ENCODE measurements at places on chromosomes 2 and 18.

DNA sequence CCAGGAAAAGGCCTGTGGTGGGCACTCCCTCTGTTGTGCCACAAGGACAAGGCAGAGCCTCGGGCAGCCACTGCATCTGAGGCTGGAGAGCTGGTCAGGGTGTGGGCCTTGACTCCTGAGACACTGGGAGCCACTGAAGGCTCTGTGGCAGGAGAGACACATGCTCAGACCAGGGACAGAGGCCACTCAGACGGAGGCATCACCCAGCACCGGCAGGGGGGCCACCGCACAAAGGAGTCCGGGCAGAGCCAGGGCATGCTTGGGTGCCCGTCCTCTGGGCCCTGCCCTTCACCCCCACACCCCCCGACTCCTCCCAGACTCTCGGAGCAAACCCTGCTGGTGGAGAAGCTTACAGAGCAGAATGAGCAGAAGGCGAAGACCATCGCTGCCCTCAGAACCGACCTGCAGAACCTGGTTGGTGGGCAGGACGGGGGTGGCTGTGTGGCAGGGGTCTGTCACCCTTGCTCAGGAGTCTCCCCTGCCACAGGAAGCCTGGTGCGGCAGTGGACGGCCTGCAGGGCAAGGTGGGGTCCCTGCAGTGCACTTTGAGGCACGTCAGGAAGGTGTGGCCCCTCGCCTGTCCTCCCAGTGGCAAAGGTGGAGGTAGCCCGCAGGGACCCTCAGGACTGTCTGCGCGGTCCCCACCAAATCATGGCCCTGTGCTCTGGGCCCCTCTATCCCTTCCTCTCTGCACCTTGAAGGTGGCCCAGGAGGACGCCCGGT, 26.0 kb downstream of the CROCC2 start:
- no peak for DNase-seq

GRCh38 chr2:135913727-135914365, 37.6 kb upstream of the MCM6 start:
- peak; percentile 70 for DNase-seq

DNA sequence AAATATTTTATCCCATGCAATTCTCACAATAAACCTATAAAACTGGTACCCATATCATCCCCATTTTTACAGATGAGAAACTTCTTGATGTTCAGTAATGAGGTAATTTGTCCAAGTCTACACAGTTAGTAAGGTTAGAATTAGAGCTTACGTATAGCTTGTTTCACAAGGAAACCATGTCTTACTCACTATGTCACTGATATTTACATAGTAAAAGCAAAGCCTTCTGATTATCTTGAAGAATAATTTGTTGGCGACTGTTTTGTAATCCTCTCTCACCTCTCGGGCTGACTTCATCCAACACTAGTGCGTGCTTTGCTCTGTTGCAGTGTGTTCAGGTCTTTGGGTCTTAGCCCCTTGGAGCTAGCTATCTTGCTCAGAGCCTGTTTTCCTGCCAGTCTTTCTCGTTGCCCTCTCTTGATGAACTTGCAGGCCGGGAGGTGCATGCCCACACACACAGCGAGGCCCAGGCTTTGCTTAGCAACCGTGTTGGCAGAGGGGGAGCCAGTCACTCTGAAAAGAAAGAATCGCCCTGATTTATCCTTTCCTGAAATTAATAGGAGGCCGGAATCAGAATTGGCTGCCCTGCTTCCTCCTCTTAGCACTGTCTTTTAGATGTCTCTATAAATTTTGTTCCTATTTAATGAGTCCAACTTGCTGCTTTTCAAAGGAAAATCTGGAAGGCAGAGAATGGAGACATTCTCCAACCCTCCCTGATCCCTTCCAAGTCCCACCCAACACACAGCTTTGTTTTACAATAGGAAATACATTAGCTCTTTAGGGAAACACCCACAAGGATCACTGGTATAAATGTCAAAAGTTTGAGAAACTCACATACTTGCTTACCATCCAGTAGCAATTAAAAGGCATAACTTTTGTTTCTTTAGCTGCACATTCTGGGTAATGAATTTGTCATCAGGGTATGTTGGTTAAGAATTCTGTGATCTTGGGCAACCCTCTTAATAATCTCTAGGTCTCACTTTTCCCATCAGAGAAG, 97.6 kb upstream of the SEC11C start:
- DNase-seq, result no peak

DNA sequence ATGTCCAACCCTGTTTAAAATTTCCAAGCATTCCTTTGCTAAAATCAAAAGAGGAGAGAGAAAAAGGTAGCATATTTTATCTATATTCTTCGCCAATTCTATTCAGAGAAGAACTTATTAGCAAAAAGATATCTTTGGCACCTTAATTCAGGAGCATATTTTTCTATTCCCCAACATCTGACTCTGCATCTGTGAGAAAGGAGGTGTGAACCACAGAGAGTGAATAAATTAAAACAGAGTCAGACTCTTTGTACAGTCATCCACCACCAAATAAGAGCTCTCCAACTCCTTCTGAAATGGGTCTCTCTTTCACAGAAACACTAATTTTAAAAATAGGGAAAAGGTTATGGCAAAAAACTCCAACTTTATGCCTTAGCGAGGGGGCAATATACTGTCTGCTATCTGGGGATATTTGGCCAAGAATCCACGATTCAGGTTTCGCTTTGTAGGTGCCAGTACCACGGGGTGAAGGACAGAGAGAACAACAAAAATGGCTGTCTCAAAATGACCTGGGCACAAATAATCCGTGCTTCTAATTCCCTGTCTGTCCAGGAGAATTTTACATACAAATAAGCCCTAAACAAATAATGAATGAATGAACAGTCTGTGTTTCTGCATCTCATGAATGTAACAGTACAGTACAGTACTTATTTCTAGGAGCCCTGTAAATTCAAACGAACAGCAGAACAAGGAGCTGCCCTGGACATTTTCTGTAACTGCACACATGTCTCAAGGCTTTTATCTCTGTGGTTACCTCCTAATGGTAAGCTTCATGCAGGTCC, 43.4 kb downstream of the EPB41L3 start:
- no peak for DNase-seq

- DNase-seq, result no peak
Measured at GRCh38 chr2:60518567-60518966, 34.9 kb downstream of the BCL11A start.

DNA sequence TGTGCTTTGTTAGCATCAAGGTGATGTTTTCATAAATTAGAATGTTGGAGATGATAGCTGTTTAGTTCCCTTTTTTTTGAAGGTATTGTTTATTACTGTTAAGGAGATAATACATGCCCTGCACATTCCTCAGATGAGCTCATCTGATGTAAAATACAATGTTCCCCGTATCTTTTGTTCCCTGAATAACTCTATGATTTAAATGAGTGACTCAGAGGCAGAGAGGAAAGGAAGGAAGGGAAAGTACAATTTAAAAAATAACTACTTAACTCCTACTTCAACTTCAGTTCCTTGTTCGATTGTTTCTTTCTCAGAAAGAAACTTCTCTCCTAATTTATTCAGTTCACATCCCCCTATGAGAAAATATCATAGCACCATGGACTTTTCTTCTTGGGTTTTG, 208.7 kb downstream of the KCNE4 start:
- DNase-seq, result no peak

- no peak for DNase-seq
Measured at GRCh38 chr18:74412116-74412880, 44.8 kb downstream of the DIPK1C start.

- no peak for DNase-seq
Measured at GRCh38 chr2:199940373-199940772, 14.9 kb downstream of the TYW5 start.

DNA sequence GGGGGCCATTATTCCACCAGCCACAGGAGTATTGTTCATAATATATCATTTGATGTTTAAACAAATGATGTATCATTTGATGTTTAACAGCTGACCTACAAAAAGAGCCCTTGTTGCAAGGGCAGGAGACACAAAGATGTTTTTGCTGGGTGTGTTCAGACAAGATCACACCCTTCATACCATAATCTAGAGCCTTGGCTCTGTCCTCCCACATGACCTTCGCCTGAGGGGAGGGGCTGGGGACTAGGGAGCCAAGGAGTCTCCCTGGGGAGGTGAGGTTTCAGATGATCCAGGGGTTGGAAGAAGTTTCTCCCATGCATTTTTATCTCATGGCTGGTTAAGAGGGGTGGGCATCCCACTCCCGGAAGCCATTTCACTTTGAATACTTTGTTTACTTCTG, 33.5 kb downstream of the CDC42EP3 start:
- DNase-seq, result no peak

- DNase-seq, result no peak
Measured at GRCh38 chr2:145065342-145065741, 545.4 kb upstream of the ZEB2 start.

DNA sequence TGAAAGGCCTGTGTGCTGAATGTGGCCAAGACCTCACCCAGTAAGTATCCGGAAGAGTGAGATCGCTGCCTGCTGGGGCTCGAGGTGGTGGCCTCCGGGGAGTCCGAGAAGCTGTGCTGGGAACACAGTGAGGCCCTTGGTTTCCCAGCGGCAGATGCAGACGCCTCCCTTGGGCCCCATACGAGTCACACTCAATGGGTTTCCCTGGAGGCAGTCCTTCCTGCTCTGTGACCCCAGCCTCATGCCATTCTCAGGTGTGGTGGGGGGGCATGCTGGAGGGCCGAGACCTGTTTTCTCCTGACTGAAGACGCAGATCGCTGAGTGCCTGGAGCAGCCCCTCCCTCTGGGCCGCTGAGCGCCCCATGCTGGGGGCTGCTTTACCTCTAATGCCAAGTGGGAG, 15.7 kb downstream of the CTDP1 start:
- no peak for DNase-seq

DNA sequence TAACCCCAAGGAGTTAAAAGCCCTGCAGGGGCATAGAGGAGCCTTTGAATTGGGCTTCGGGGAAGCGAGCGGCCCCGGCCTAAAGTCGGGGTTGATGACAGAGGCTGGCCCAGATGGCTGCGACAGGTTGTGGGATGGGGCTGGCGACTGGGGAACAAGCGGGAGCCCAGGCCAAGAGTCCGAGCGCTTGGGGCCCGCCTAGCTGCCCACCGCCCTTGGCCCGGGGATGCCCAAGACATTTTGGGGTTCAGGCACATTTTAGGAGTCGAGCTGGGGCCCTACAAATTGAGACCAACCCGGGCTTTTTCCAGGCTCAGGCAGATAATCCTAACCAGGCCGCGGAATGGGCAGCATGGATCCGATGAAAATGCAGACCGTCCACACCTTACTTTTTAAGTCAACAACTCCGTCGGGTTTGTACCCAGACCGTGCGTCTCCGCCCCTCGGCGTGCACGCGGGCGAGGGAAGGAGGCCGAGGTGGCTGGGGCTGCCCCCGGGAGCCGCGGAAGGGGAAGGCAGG, 507 bp downstream of the RTKN start:
- no peak for DNase-seq

DNA sequence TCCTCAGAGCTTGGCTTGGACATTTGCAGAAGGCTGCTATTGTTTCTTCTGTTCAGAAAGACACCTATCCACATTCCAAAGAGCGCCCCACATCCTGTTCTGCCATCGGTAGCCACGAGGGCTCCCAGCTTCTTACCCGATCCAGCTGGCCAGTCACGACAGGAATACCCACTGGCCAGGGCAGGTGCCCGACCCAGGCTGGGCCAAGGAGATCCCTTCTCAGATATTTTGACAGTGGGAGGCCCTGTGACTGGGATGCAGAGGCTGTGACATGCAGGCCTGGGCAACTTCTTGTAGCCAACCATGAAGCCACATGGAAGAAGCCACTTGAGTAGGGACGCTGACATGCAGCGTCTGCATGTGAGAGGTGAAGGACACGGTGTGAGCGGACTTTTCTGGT, 34.5 kb downstream of the KCNIP3 start:
- no peak for DNase-seq

GRCh38 chr2:231003186-231003585, 7.3 kb downstream of the SPATA3 start:
- no peak for DNase-seq

GRCh38 chr2:80168037-80168436, 136.5 kb downstream of the LRRTM1 start:
- DNase-seq, result no peak

GRCh38 chr18:37566479-37567060, 972 bp upstream of the CELF4 start:
- DNase-seq, result no peak

- DNase-seq, result no peak
Measured at GRCh38 chr2:237501892-237502513, 15.0 kb downstream of the MLPH start.

DNA sequence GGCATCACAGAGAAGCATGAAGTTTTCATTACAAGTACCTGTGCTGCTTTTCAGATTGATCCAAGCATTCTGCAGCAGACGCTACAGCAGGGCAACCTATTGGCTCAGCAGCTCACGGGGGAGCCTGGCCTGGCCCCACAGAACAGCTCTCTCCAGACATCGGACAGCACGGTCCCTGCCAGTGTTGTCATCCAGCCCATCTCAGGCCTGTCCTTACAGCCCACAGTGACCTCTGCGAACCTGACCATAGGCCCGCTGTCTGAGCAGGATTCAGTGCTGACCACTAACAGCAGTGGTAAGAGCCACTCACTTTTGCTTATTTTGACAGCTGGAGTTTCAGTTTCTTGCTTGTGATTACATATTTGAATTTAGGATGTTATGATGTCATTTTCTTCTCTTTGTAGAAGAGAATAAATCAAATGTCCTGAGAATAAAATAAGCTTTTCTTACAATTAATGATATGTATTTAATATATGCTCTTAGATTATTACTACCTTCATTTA, 104.9 kb downstream of the ZNF236 start:
- no peak for DNase-seq

GRCh38 chr2:211545582-211545981, 989.2 kb downstream of the CPS1 start:
- DNase-seq, result no peak

DNA sequence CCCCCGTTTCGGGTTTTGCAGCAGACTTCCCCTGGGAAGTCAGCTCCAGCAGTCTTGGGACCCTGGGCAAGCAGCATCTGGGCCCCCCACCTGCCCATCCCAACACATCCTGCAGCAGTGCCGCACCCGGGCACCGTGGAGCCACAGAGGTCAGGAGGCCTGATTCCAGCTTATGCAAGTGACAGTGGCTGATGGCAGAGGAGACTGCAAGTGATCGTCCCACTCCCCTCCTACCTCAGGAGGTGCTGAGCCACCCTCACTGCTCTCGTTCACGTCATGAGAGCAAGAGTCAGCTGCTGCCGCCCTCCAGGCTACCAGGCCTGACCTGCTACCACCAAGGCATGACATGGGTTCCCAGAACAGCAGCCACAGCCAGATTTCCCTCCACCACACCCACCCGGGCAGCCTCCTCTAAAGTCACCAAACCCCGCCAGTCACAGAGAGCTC, 18.2 kb downstream of the COX7A2L start:
- no peak for DNase-seq

DNA sequence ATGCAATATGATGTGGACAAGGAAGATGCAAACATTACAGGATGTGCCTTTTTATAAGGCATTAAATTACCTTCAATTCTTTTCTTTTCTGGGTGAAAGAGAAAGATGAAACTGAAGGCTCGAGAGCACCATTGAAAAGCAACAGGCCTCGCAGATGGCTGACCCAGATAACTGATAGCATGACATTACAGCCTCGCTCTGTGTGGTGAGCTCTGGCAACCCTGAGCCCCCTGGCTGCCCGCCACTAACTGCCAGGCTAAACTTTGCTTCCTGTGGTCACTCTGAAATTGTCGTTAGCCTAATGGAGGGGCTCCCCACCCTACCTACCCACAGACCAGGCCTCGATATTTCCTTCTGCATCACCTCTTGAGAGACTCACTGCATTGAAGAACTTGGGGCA, 516.8 kb upstream of the FANCL start:
- DNase-seq, result no peak

- DNase-seq, result no peak
Measured at GRCh38 chr18:12883372-12883683, 709 bp downstream of the PTPN2 start.

Data from CD4-positive, alpha-beta T cell treated with Interleukin-6 for 4 hours (primary cell).